GF-D8 (cell line): ENCODE measurements at places on chromosomes 1 and 21.

DNA sequence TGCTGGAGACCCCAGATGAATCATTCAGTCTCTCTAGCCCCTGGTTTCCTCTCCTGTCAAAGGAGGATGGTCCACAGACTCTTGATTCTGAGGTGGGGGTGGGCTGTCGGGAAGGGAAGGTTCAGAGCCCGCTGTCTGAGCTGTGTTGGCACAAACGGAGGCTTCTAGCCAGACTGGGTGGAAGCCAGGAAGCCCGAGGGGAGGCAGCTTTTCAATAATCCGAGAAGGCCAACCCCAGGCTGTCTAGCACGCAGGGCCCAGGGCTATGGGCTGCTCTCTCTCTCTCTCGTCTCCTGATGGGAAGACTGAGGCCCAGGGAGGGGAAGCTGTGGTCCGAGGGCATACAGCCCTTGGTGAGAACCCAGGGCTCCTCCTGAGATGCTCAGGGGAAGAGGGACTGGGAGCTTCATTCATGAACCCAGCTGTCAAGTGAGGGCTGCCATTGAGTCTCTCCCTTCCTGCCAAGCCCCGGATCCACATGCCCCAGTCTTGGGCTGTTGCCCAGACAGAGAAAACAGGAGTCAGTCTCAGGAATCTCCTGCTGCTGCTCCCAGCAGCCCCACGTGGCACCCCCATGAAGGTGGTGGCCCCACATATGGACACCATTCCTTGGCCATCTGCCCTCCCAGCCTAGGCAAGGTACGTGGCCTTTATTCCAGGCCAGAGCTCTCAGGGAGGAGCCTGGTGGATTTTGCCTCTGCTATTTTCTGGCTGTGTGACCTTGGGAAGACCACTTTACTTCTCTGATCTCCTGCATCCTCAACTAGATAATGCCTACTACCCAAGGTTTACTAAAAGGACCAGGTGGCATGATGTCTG lies 44.4 kb downstream of the RAP1GAP start:
- DNase-seq, result no peak

DNA sequence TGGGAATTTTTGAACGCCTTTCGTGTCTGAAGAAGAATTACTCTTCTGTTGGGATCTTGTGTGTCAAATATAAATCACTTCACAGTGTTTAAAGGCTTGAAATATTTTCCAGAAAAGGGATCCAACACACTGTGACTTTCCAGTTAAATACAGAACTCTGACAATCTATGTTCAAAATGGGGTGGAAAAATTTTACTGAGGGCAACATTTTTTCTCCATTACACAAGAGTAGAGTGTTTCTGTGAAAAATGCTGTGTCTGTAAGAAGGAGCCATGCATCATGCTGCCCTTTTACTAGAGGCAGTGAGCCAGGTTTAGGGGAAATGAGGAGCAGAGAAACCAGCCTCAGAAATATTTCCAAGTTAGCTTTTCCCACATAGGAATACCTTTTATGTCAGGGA lies 86.5 kb downstream of the VPS13D start:
- DNase-seq, result no peak

DNA sequence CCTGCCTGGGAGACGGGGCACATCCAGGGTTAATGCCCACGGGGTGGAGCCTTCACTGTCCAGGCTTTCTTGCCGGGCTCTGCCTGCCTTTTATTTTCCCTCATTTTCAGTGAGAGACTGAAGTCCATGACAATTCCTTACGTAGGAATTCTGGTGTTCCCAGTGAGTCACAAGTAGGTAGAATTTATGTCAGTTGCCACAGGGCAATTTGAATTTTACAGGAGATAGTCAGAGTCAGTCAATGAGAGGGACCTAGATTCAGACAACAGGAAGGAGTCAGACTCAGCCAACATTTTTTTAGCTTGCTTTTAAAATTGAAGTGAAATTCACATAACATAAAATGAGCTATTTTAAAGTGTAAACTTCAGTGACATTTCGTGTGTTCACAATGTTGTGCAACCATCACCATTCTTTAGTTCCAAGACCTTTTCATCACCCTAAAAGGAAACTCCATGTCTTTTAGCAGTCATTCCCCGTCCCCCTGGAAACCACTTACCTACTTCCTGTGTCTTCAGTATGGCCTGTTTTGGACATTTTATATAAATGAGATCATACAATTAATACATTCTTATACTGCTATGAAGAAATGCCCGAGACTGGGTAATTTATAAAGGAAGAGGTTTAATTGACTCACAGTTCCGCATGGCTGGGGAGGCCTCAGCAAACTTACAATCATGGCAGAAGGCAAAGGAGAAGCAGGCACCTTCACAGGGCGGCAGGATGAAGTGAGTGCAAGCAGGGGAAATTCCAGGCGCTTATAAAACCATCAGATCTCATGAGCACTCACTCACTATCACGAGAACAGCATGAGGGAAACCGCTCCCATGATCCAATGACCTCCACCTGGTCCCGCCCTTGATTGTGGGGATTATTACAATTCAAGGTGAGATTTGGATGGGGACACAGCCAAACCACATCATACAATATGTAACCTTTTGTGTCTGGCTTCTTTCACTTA lies 14.6 kb downstream of the AJAP1 start:
- DNase-seq, result no peak

DNA sequence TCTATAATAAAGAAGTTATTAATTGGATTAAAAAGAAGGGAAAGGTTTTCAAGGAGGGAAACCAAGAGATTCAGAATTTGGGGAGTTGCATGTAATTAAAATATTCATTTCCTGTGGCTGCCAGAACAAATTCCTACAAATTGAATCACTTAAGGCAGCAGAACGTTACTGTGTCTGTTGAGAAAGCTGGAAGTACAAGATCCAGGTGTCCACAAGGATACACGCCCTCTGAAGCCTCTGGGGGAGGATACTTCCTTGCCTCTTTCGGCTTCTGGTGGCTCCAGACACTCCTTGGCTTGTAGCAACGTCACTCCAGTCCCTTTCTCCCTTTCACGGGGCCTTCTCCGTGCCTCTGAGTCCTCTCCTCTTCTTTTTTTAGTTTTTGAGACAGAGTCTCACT lies 67.9 kb downstream of the KAZN start:
- DNase-seq, result no peak

- no peak for DNase-seq
Observed at GRCh38 chr1:40877698-40878097, 15.5 kb upstream of the CITED4 start.

DNA sequence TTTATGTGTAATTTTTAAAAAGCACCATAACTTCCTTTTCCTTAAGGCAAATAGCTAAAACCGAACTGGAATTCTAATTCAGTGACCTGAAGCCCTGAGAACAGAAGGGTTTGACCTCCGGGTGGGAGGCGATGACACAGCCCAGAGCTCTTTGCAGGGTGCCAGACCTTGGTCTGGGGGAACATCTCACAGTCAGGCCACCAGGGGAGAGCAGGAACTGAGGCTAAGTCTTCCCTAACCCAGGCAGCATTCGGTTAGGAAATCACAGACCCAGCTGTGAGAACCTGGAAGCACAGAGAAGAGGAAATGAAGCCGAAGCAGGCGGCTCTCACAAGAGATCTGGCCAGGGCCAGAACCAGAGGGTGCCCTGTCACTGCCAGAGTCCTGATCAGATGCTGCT lies 444.8 kb downstream of the TTLL7 start:
- DNase-seq, result no peak

DNA sequence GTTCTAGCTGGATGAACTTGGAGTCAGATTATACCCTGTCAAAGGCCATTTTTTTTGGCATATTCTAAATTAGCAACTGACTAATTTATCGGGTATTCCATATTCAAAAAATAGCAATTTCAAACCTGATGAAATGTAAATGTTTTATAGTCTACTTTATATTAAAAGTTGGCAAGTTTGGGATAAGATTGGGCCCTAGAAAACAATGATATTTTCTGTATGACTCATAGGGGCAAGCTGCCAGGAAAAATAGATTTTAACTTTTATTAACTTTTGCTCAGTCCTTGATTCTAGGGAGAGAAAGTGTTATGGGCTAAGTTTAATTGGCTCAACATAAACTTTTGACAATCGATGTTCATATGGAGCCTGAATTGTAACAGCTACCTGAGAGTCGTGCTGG lies 576.9 kb upstream of the B3GALT2 start:
- DNase-seq, result no peak

DNA sequence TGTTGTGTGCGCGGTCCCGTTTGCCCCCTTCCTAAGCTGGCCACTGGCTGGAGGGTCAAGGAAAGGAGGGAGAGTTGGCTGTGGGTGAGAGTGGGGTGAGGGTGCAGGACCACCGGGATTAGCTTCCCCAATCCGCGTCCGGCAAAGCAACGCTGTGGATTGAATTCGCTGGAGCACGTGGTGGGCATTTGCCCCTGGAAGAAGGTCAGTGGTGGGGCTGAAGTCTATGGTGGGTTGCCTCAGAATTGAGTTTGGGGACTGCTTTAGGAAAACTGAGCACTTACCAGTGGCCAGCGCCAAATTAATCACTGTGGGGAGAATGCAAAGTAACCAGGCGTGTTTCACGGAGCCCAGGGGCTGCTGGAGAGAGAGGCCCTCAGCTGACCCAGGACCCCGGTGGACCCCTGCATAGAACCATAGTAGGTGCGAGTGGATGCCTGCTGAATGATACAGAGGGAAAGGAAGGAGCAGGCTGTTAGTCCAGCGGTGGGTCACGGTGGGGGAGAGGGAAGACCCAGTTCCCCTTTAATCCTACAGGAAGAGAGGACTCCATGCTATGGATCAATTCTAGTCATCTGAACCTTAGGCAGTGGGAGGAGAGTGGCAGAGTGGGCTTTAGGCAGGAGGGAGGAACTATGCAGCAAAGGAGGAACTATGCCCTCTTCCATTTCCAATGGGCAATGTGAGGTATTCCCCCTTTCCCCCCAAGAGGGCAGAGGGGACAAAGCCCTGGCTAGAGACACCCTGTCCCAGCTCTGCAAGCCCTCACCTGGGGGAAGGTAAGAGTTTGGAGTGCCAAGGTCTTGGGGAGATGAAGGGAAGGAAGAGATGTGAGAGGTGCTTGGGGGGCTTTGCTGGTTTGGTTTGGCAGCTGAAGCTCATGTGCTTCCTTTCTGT lies 1.2 kb downstream of the TNFRSF8 start:
- peak; percentile 16 for DNase-seq

GRCh38 chr1:1782399-1783221 lies 4.3 kb upstream of the NADK start:
- DNase-seq, result no peak

DNA sequence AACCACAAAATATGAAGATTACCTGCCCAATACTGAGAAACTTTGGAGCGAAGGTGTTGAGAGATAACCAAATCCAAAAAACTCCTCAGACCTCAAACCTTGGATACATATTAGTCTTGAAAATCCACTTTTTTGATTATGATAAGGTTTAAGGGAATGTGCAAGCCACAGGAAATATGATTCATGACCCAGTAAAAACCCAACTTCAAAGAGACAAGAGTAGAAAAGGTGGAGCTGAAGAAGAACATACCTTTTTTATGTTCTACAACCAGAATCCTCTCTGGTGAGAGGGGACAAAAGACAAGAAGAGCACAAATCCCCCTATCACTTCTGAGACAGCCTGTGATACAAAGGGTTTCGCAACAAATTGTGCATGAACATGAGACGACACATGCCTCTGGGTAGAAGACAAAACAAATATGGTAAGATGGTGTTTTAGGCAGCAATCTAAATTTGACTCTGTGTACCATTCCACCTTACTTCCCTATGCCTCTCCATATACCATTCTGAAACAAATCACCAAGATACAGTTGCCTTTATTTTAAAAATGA lies 37.3 kb downstream of the COL24A1 start:
- DNase-seq, result no peak

DNA sequence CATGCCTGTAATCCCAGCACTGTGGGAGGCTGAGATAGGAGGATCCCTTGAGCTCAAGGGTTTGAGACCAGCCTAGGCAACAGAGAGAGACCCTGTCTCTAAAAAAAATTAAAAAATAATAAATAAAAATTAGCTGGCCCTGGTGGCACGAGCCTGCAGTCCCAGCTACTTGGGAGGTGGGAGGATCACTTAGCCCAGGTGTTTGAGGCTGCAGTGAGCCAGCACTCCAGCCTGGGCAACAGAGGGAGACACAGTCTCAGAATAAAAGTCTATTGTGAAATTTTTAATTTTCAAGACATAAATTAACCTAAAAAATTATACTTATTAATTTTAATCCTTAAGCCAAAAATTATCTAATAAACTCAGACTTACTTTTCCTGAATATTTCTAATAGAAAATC lies 131.2 kb upstream of the ZNHIT6 start:
- DNase-seq, result no peak

- no peak for DNase-seq
Observed at GRCh38 chr1:18385239-18385790, 95.4 kb upstream of the KLHDC7A start.

DNA sequence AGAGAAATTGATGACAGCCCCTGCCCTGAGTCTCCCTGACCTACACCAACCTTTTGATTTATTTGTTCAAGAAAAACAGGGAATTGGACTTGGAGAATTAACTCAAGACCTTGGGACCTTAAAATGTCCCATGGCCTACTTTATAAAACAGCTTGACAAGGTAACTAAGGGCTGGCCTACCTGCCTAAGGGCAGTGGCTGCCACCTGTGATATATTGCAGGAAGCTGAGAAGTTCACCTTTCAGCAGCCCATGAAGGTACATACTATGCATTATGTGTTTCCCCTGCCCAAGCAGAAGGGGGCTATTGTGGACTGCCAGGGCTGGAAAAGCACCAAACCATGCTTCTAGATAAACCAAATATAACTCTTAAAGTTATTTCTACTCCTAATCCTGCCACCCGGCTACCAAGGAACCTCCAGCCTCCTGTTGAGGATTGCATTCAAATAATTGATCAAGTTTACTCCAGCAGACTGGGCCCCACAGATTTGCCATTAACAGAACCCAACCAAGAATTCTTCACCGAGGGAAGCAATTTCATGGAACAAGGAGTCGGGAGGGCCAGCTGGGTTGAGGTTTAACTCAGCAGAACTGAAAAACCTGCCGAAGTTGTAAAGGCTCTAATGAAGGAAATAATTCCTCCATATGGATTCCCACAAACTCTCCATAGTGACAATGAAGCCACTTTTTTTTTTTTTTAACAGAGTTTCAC lies 28.2 kb downstream of the LACTBL1 start:
- no peak for DNase-seq

GRCh38 chr1:14970115-14970798 lies 183.3 kb upstream of the TMEM51 start:
- DNase-seq, result no peak

DNA sequence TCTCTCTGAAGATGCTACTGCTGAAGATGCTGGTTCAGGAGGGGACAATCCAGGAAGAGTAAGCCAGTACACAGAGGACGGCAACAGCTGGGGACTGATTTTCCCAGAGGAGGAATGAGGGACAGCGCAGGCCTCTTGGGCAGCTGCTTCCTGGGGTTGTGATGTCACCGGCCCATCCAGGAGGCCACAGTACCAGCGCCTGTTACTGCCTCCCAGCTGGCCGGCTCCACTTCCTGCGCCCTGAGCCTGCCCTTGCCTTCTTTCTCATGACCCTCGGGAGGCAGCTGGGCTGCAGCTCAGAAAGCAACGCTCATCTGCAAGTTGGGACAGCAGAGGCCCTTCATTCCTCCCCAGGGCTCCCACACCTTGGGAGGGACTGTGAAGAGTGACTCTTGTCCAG lies 21.9 kb upstream of the ID3 start:
- no peak for DNase-seq
